ENCODE measurements at places on chromosomes 2 and 18. TPM values are rescaled to one million over a fixed set of nuclear protein-coding genes. Genes with fewer than 3 reads are reported as not detected.

The TMEM182 gene
- polyA plus RNA-seq: 6.8 TPM

The GALNT13 gene
- 2.2 TPM for polyA plus RNA-seq

The REG3A gene
- 0.70 TPM for polyA plus RNA-seq

The MYOM1 gene
- polyA plus RNA-seq: 194 TPM

The MYCN gene
- 73.2 TPM for polyA plus RNA-seq

All from cardiac muscle cell (in vitro differentiated cells and primary cell).